ENCODE measurements at places on chromosomes 1 and 21.

DNA sequence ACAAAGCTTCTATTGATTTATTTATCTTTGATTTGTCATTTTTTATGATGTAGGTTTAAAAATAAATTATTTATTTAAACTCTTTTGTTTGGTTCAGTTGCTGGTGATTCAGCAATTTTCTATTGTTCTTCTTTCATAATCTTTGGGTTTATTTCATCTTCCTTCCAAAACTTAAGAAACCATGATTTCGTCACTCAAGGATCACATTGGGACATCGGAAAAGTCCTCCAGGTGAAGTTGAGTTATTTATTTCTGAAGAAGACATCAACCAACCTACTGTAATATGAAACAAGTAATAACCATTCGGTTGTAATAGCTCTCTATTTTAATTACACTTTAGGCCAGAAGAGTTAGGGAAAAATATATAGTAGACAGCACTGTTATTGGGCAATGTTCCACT lies 23.0 kb upstream of the WLS start:
- DNase-seq, result no peak

- DNase-seq, result no peak
Observed at GRCh38 chr1:63269571-63269970, 52.8 kb upstream of the FOXD3 start.

GRCh38 chr1:47175227-47175934 lies 14.5 kb downstream of the PDZK1IP1 start:
- DNase-seq, result no peak

- DNase-seq, result no peak
Observed at GRCh38 chr1:64811131-64811530, 66.3 kb downstream of the RAVER2 start.

DNA sequence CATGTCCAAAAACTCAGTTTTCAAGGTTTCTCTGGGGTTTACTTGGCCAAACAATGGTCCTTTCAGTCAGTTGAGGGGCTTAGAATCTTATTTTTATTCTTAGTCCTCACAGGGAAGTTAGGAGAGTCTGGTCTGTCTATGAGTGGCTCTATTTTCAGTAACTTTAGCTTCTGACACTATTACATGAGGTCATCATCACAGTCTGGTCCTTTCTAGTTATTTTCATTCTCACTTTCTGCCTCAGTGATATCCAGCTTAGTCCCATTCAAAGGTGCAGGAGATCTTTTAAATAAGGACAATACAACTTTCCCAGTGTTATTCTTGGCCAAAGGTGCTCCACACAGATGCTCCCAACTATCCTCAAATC lies 30.0 kb upstream of the FGGY start:
- no peak for DNase-seq

DNA sequence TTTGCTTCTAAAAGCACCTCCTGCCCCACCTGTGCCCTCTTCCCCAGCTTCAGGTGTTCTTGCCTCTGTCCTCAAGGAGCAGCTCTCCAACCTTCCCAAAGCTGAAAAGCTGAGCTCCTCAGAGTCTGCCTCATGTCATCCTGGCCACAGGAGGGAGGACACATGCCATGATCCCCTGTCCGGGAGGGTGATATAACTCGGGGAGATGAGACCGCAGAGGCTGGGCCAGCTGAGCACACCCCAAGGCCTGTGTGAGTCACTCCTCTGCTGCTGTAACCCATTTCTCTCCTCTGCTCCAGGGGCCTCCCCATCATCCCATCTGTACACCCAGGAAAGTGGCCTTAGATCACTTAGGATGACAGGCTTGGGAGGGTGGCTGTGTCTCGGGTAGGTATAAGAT lies 49.8 kb downstream of the EPHB2 start:
- no peak for DNase-seq

GRCh38 chr1:39199593-39199992 lies 4.9 kb upstream of the MACF1 start:
- no peak for DNase-seq

DNA sequence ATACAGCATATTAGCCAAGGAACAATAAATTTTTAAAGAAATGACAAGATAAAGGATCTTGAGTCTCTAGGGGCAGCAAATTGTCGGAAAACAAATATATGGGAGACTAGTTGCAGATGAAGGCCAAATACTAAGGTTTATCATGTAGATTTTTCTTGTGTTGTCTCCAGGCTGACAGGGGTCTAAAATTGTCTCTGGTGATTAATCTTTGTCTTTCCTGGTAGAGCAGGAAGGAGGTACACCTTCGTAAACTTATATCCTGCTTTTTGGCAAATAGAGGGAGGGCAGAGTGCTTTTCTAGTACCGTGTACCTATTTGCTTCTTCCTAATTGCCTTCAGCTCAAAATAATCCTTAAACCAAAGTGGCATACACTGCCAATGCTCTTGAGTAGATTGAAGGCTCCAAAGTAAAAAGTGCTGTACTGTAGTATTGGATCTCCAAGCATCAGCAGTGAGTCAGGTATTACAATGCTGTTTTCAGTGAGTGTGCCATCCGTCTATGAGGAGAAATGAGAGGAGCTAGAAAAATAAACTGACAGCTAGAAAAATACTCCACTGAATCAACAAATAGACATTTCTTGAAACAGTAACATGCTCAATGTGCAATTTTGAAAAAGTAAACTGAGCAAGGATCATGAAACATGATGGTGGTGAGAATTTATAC lies 1.8 kb upstream of the LEPR start:
- no peak for DNase-seq

DNA sequence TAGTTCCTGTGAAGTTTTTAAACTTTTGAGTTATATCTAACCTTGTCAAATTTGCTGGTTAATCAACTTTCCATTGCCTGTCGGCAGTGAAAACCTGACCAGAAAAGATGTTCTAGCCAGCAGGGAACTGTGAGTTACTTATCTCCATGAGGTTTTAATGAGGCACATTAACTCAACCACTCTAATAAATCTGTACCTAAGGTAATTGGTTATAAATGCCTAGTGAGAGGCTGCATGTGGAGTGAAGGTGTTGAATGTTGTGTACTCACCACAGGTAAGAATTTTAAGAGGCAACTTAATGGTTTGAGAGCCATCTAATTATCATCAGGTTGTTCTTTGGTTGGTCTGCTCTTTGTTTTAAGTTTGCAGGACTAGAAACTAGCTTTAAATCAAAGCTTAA lies 138.4 kb upstream of the LHX8 start:
- DNase-seq, result no peak

GRCh38 chr1:24481843-24482610 lies 20.6 kb upstream of the RCAN3 start:
- no peak for DNase-seq

DNA sequence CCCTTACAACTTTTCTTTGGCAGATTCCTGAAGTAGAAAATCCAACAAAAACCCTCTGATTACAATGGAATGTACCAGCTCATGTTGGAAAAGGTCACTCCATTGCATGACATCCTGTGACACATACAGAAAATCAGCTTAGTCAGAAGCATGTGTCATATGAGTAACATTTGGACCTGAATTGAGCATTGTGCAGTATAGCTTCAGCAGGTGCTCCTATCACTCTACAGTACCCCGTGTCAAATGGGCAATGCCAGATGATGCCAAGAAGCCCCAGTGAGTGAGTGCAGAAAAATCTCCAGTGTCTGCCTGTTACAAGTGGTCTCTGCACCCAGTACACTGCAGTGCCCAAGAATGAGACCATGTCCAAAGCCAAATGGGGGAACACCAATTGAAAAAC lies 129.7 kb upstream of the RUNX1 start:
- DNase-seq, result no peak

GRCh38 chr1:58927041-58927721 lies 143.3 kb upstream of the JUN start:
- DNase-seq, result no peak

- DNase-seq, result no peak
Observed at GRCh38 chr1:213905344-213905743, 82.4 kb upstream of the PROX1 start.

DNA sequence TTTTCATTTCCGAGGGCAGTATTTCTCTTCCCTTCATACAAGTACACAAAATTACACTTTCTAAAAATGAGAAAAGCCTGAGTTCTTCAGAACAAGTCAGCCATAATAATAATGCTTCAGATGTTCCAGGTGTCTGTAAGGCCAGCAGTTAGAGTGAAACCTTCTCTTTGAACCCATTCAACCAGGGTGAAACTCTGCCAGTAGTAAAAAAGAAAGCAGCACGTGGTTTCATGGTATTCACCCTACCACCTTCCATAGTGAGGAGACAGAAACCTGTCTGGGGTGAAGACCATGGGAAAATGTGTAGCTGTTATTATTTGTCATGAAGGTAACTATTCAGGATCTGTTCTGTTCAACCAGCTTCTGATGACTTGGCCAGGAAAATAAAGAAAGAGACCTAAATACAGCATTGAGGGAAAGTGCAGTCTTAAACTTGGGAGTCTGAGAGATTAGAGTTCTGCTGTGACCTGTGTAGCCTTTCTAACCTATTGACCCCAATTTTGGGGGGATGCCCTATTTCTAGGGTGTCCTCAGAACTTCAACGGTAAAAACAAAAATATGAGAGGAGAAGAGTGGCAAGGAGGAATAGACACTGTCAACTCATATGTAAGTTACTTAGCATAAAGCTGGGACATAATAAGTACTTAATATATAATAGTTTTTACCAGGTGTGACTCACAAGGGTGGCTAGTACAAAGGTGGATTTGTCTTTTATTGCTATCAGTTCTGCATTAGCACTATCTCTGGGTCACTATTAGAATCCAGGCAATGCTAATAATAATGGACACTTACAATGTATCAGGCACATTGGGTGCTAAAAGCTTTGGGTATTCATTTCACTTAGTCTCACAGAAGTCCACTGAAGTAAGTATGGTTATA lies 70.0 kb upstream of the TNFSF4 start:
- no peak for DNase-seq

DNA sequence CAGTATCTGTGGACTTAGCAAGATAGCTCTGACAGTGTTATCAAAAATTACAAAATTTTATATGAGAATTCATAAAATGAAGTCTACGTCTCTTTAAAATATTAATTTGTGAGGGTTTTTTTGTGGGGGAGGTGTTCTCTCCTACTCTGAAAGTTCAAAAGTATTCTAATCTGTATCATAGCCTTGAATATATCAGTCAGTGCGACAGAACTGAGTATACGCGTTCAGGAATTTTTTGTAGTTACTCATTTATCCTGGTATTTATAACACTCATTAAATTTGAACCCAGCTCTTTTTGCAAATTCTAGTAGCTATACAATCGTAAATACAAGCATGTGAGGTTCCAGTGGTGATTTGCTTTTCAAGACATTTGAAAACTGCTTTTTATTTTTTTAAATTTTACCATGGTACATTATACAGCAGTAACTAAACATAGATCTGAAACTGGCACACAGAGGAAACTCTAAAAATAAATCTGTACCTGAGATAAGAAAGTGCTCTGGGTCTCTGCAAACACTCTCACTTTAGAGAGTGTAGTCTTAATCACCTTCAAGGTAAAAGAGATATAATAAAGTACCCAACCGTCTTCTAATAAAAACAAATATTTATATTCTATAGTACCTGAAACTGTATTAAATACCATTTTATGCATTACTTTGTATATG lies 178.4 kb upstream of the ADAMTS5 start:
- no peak for DNase-seq

DNA sequence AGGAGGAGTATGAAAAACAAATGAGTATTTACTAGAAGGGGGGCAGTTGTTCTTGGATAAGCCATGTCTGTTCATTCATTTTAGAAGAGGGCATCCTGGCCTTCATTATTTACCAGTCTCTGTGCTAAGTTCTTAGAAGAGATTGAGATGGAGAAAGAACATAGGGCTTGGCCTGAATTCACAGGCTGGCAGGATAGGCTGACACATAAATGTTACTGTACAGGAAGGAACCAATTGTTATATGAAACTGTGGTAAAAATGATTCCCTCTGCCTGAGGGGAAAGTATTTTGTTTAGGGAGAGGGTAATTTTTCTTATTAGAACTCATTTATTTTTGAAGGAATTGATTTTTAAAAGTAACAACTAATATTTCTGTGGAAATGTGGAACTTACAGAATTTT lies 99.5 kb downstream of the MAN1A2 start:
- no peak for DNase-seq

DNA sequence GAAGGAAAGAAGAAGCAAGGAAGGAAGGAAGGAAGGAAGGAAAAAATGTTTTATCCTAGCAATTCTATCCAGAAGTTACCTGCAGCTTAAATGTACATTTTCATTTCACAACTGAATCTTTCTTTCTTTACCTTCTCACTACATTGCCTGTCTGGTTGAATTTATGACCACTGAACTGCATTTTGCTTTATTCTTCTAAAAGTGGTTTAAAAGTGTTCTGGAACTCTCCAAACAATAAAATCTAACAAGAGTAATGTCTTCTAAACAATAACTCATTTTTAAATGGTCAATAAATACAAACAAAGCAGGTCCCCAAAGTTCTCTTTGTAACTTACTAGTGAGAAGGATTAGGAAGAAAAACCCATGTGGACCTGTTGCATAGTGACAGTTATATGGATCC lies 587.5 kb upstream of the NEGR1 start:
- DNase-seq, result no peak

- no peak for DNase-seq
Observed at GRCh38 chr1:25360596-25361581, 22.8 kb downstream of the TMEM50A start.

- DNase-seq, result no peak
Observed at GRCh38 chr1:18148461-18148860, 40.9 kb downstream of the IGSF21 start.

- DNase-seq, result no peak
Observed at GRCh38 chr1:89254658-89255287, 17.9 kb downstream of the GBP5 start.

DNA sequence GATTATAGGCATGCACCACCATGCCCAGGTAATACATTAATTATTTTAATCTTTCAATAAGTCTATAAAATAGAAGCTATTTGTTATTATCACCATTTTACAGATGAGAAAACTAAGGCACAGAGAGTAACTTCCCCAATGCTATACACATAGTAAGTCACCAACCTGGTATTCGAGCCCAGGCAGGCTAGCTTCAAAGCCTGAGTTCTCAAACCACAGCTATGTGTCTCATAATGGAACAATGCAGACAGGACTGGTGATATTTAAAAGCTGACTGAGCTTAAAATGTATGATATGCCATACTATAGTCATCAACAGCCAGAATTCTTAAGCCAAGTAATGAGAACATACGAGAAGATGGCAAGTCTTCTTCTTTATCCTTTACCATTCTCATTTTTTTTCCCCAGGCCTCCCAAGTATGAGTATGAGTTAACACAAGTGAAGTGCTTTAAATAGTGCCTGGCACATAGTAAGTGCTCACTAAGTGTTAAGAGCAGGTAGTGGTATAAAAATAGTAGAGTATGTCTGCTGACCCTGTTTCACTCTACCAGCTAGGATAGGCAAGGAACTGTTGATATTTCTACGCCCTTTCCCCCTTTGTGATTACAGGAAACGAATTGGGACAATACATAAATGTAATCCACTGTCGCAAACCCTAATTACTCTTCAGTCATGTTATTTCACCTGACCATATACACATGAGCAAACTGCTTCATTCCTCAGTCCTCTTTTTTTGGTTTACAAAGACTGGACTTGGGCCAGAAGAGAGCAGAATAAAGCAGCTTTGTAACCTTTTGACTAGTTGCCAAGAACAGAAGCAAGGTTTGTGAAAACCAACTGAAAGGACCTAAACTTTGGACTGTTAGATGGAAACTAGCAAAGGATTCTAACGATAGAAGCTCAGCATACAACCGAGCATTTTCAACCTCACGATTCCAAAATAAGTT lies 9.5 kb downstream of the EYA3 start:
- no peak for DNase-seq

- no peak for DNase-seq
Observed at GRCh38 chr21:36117286-36117741, 17.6 kb upstream of the CBR3 start.

GRCh38 chr1:72915581-72915980 lies 633.2 kb upstream of the NEGR1 start:
- DNase-seq, result no peak

Data from stimulated activated CD8-positive, alpha-beta memory T cell treated with anti-CD3 and anti-CD28 coated beads, Interleukin-7, amount 100 ng/mL, for 4 hours (primary cell).